Head of caudate nucleus (tissue), 42 donors: ENCODE measurements at places on chromosomes 6 and 20.

DNA sequence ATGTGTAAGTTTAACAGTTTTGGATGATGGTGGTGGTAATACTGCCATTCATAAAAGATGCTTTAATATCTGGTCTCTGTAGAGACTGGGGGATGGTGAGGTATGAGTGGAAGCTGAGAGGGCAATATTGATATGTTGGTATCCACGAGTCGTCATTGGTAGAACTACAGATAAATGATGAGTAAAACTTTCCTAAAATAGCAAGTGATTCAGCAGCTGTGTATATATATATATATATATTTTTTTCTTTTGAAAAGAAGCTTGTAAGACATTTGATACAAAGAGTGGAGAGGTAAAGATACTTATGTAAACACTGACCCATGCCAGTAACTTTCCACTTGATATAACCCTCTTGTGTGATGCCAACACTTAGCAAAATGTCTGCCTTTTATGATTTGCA is 41.7 kb upstream of the CITED2 start:
- no peak for DNase-seq

DNA sequence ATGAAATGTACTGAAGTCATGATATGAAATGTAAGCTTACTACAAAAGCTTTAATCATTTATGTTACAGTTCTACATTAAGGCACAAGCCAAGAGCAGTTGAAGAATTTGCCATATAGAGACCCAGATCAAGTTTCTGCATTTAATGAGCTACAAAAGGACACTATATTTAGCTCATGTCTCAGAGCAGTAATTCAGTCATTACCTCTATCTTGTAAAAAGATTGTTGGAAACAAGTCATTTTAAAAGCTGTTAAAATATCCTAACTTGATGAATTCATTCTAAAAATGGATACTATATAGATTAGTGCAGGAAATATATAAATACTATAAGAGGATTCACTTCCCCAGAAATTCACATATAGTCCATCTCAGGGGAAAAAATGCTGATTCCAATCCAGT is 45.2 kb upstream of the RIPPLY2 start:
- DNase-seq = no peak

DNA sequence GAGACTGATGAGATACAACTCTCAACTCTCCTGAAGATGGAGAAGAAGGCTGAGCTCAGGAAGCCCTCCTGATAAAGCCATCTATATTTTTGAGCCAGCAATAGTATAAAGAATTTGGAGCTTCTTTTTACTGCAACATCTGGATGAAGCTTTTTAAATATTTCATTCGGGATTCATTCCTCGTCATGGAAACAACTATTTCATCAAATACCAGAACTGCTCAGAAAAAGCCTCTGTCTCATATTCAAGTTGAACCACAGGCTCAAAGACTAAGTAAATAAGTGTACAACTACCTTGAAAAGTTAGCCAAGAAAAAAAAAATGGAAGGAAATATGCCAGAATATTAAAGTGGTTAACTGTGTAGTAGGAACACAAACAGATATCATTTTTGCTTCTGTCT is 37.8 kb downstream of the PTPRT start:
- no peak for DNase-seq

DNA sequence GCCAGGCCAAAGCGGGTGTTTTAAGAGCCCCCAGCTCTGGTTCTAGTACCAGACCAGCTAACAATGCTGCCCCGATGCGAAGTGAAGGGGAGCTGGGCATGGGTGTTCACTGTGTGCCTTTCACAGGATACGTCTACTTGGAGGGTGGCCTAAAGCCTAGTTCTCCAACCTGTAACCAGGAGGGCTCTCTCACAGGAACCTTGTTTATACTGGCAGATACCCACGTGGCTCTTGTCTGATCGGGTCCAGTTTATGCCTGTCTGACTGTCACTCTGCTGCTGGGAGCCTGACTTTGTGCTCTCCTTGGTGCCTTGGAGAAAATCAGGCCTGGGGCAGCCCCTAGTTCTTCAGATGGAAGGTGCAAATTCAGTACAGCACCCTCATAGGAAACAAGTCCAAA is 60.2 kb upstream of the RNF144B start:
- DNase-seq = no peak

- no peak for DNase-seq
Observed at GRCh38 chr6:133055441-133055966, 185.7 kb upstream of the EYA4 start.

DNA sequence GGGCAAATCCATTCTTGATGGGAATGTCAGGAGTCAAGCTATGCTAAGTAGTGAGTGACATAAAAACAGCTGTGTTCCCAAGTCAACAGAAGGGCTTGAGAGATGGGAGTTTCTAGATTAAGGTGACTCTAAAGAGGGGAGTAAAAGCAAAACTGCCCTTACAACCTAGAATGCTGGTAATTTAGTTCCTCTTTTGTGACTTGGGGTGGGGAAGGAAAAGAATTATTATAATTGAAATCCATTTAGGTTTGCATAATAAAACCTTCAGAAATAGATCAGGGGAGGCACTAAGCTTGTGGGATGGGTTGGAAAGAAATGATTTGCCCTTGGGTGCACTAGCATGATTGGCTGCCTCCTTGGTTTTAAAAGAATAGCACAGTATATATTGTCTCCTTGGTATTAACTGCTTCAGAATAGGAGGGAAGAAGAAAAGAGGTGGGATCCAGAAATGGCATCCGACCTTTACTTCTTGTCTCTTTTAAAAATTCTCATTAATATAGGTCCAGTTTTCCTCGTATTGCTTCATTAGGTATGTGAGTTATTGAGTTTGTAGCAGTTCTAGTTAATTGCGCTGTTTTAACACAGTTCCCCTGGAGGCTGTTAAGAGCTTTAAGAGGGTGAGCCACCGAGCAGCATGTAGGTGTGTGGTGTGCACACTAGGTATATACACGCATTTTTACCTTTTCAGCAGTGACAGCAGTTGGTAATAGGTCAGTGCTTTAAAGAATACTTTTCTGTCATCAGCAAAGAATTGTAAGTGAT is 95.3 kb upstream of the VSTM2L start:
- no peak for DNase-seq

GRCh38 chr6:161578478-161578877 is 304.6 kb upstream of the AGPAT4 start:
- no peak for DNase-seq

DNA sequence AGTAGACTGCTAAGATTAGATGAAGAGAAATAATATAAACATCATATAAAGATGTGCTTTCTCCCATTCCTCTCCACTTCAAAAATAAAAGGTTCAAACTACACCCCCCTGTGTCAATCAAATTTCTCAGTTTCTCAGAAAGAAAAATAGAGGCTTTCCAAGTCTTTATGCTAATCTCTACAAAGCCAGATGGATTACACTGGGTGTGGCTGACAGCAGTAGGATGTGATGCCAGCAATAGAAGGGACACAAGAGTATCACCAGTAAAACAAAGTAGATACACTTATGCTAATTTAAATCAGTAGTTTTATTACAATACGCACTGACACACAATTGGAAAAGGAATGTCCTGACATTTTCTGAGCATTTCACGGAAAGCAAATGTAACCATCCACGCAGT is 353.4 kb downstream of the RNGTT start:
- no peak for DNase-seq

- DNase-seq = no peak
Observed at GRCh38 chr20:14009208-14009607, 13.9 kb downstream of the MACROD2 start.

DNA sequence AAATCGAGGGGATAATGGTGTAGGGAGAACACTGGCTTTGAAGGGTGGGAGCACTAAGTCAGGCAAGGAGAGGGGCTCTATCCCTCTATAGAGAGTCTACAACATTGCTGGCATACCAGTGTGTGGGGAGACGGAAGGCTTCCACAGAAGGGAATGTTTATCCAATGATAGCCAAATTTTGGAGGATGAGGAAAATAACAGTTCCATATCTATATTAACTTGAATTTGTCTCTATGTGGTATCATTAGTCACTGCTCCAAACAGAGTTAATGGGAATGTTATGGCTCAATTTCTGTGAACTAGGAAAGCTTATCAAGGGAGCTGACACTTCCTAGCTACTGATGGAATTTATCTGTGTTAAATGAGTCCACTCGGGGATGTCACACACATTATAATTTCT is 208.9 kb upstream of the PHACTR1 start:
- DNase-seq = no peak

DNA sequence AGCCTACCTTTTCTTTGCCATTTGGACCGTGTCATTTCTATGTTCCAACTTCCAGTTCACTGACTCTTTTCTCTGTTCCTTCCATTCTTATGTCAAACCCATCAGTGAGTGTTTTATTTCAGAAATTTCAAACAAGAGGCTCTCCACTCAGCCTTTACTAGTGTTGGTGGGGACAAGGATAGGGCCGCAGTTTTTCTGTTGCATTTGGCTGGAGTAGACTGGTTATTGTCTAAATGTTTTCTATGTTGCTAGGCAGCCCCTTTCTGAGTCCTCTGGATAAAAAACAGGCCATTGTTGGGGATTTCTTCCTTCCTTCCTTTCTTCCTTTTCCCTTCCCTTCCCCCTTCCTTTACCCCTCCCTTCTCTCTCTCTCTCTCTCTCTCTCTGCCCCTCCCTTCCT is 288.6 kb downstream of the PRKN start:
- no peak for DNase-seq

GRCh38 chr6:135183532-135184440 is 2.7 kb downstream of the MYB start:
- DNase-seq = peak; percentile 48

- DNase-seq = no peak
Observed at GRCh38 chr20:13009682-13010406, 1.1 kb downstream of the SPTLC3 start.
